ENCODE measurements at places on chromosomes 11 and 22.

DNA sequence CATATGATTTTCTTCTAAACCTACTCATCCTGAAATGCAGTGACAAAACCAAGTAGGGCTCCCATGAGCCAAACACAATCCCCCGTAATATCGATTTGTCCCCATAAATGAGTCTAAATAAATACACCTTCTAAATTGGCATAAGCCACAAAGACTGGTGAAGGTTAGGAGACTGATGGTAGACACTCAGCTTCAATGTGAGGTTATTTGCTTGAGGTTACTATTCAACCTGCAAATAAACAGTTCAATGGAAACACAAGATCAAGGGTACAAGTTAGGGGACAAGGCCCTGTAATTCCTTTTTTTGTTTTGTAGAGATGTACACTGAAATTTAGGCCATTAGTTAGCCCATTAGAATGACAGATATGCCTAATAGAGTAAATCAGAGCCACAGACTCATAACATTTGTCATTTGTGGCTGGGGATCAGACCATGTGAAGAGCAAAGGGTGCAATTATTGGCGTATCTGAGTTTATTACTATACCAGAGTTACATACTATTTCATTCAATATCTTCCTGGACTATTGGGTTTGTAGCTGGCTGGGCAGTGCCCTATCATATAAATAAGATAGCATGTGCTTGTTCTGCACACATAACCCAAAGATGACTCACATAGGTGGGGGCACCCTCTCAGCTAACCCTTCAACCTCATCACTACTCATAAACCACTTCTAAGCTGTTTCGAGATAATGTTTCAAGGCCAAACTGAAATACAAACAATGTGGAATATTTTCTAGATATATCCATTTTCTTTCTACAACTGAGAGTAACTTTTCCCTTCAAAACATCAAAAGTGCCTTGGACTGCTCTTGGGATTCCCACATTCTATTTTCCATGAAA lies 695.3 kb downstream of the KCNA4 start:
- peak; percentile 27 for DNase-seq

DNA sequence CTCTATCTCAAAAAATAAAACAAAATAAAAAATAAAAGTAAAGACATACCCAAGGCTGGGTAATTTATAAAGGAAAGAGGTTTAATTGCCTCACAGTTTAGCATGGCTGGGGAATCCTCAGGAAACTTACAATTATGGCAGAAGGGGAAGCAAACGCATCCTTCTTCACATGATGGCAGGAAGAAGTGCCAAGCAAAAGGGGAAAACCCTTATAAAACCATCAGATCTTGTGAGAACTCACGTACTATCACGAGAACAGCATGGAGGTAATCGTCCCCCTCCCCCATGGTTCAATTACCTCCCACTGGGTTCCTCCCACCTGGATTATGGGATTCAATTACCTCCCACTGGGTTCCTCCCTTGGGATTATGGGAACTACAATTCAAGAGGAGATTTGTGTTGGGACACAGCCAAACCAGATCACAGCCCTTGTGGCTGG lies 8.3 kb upstream of the SSTR3 start:
- DNase-seq, result no peak

DNA sequence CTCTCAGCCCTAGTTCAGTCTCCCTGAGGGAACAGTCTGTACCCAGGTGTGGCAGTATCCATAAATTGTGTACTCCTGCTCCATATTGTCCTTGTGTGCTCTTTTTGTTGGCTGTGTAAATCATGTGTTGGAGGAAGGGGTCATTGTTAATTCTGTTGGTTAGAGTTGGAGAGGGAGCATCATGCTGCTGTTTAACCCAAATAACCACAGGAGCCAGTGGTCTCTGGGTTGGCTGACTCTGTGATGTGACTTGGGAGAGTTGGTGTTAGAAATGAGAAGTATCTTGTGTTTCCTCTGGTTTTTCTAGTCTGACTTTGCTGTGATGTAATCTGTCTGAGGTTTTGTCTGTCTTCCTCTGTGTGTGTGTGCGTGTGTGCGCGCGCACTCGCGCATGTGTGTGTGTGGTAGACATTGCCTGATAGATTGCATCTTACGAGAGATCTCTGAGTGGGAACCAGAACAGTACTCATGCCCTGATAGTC lies 30.5 kb downstream of the CTNND1 start:
- peak; percentile 36 for DNase-seq

DNA sequence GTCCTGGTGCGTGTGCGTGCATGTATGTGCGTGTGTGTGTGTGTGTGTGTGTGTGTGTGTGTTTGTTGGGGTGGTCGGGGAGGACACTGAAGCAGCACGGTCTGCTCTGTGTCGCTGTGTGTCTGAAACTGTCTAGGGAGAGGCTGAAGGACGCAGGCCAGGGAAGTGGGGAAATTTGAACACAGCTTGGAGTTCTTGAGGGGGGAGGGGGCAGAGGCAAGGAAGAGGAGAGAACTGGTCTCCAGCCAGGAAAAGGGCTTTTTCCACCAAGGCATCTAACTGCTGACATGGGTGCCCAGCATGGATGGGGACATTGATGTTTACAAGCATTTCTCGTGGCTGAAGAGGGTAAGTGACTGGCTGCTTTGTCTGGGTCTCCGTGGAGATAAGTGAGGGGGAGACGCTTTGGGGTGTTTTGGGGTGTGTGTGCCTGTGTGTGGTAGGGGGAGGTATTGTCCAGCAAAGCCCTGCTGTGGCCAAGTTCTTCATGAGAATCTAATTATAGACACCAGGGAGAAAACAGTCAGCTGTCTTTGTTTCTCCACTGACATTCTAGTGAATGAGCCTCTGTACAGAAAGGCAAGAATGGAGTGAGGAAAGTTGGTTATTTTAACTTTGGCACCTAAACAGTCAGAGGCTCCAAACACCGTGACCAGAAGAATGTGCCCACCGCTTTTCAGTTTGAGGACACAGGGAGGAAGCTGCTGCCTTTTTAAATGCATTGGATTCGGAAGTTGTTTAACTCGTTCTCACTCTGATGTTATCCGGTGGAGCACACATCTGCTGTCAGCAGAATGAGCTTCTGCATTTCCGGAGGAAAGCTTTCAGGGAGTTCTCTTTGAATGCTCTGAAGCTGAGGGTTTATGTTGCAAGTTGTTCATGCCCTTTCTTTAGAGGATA lies 63.7 kb downstream of the PPFIBP2 start:
- peak; percentile 64 for DNase-seq

GRCh38 chr11:92523611-92524010 lies 299.0 kb downstream of the FAT3 start:
- no peak for DNase-seq

GRCh38 chr22:38398609-38399461 lies 56.2 kb downstream of the KCNJ4 start:
- peak; percentile 89 for DNase-seq

- DNase-seq, result no peak
Measured at GRCh38 chr11:78497293-78497692, 77.4 kb downstream of the NARS2 start.

DNA sequence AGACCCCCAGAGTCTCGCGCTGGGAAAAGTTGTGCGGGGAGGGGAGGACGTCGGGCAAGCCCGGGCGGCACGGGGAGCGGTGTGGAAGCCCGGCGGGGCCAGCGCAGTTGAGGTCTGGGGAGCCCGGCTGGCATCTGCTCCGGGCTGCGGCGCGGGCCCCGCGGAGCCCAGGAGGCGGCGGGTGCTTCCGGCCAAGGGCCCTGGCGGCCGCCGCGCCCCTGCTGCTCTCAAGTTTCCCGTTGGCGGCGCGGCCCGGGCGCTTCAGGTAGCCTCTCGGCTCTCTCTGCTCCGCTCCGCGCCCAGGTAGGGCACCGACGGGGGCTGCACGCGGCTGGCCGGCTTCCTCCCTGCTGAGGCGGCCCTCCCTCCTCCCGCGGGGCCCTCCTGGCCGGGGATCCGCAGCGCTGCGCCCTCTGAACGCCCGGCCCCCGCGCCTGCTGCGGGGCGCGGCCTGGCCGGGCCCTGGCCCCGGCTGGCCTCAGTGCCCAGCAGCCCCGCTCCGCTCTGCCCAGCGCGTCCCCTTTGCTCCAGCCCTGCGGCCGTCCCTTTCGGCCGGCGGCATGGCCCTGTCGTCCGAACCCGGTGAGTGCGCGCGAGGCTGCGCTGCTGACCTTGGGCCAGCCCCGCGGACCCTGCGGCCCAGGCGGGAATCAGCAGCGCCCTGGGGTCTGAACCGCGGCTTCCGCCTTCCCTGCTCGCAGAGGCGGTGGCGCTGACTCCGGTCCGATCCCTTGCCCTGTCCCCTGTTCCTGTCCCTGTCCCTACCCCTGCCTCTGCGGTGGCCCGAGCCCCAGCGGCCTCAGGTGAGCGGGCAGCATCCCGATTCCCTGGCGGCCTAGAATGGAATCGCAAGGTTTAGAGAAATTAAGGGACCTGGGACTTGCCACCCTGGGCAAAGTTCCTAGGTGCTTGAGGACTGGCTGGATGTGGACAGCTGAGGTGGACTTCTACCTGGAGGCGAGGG lies 4.3 kb upstream of the AMPD3 start:
- DNase-seq, result peak; percentile 47
